ENCODE measurements at places on chromosomes 3 and 15.

- no peak for DNase-seq
Observed at GRCh38 chr15:66740802-66741201, 38.8 kb downstream of the SMAD6 start.

GRCh38 chr3:78895528-78895927 is 872.3 kb downstream of the ROBO1 start:
- DNase-seq, result peak; percentile 33

DNA sequence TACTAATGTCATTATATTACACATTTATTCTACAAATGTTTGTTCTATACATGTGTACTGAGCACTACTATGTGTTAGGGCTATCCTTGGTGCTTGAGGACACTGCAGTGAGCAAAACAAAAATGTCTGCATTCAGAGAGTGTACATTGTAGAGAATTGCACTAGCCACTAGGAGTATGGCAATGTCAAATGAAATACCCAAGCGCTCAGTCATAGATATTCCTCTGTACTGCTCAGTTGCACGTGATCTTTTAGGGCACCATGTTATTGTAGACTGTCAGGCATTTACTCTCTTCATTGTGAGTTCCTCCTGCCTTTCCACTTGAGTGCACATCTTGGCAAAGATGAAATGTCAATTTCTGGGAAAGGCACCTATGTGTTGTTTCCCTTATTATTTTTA is 36.8 kb downstream of the FNDC3B start:
- peak; percentile 43 for DNase-seq

- peak; percentile 76 for DNase-seq
Observed at GRCh38 chr15:70505936-70506912, 257.1 kb downstream of the UACA start.

DNA sequence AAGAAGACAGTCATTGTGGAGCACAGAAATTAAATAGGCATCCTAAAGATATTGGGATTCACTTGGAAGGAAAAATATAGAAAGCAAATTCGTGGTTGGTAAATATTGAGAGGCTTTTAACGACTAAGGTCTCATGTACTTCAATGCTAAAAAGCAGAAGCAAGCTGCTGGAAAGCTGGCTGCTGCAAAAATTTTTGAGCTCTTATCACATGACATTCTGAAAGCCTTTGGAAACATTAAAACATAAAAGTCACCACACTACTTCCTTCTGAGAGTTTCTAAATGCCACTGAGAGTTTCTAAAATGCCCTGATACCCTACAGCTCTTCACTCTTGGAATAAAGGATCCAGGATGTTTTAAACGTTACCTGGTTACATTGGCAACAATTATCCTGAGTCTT is 39.0 kb upstream of the CBLB start:
- DNase-seq, result no peak

- DNase-seq, result peak; percentile 72
Observed at GRCh38 chr3:192819001-192819569, 91.7 kb upstream of the FGF12 start.

DNA sequence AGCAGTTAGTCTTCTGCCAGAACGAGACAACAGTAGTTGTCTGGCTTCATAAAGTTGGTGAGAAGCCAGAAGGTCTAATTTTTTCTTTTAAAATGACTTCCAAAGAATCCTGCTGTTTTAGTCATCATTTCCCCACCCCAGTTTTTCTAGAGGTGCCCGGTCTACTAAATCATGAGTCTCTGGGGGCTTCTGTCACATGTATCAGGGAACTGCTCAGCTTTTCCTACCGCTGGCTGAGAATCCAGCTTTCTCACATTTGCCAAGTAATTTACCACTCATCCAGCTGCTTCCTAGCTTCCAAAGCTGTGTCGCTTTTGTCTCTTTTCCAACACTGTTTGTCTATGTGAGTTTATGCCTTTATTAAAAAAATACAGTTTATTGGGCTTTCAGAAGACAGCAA is 183.3 kb downstream of the NSUN3 start:
- DNase-seq, result peak; percentile 16
